Astrocyte of the spinal cord (primary cell): ENCODE measurements at places on chromosomes 4 and X.

DNA sequence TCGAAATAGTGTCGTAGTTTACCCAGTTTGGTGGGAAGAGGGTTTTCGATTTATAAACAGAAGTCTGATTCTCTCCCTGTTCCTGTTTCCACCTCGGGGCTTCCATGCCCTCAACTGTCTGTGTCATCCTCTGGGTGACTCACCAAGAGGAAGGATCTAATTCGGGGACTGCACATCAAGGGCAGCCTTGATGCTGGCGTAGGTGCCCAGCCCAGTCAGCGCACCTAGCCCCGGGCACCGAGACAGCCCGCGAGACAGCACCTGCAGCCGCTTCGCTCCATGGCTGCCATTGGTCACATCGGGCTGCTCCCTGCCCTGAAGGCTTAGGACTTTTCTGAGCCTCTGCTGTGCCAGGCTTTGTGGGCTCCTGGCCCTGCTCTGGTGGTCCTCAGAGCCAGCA lies 7.7 kb downstream of the ABCD1 start:
- no peak for DNase-seq

- no peak for DNase-seq
These were observed 54.2 kb downstream of the CASP6 start for GRCh38 chr4:109648997-109649575.

- no peak for DNase-seq
These were observed 107.7 kb upstream of the ADRA2C start for GRCh38 chr4:3658530-3658913.

DNA sequence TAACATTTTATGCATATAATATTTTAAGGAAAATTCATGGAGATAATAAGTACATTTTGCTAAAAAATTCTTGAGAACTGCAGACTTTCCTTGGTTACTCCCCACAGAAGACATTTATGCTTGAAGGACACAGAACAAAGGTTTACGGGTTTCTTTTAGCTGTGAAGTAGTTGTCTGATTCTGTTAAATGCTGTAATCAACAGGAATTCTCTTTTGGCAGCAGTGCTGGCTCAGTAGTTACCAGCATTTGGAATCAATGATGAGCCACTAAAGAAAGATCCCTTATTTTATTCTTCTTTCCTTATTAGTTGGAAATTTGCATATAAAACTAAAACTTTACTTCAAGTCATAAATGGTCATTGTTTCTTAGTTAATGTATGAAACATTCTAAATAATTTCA lies 199.3 kb upstream of the FAT4 start:
- peak; percentile 39 for DNase-seq

DNA sequence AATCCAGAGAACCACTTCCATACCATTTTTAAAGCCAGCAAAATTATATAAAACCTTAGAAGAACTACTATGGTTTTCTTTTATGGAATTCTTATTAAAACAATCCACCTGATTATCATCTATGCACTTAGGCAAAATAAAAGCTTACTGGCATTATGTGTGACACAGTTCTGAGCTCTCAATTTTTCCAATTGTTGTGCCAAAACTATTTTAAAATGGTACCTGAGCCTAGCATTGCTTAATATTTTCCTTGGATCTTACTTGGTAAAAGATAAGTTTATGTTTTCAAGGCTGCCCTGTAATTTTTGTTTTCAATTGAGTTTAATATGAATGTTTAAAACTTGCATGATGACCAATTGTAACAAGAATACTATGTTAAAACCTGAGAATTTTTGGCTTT lies 201.3 kb downstream of the MAD2L1 start:
- no peak for DNase-seq

- no peak for DNase-seq
These were observed 112.1 kb downstream of the FAM53A start for GRCh38 chr4:1572010-1572385.

GRCh38 chr4:36207831-36208520 lies 36.3 kb downstream of the ARAP2 start:
- no peak for DNase-seq
